G401 (cell line): ENCODE measurements at places on chromosomes 11 and 22. TPM values are rescaled to one million over a fixed set of nuclear protein-coding genes. Genes with fewer than 3 reads are reported as not detected.

CRYBB3 gene
- not detected in 2 replicates for total RNA-seq

MYBPC3 gene
- 0.37 TPM in 1 of 2 replicates, not detected in the other for total RNA-seq

OR5P2 gene
- 1.2 TPM in 1 of 2 replicates, not detected in the other for total RNA-seq

UPB1 gene
- 0.12 and 0.51 TPM in 2 replicates for total RNA-seq

DSCAML1 gene
- not detected in 2 replicates for total RNA-seq

GRCh38 chr11:5297721-5298323, 3.9 kb downstream of the OR51B4 start:
- DNase-seq = no peak

DNA sequence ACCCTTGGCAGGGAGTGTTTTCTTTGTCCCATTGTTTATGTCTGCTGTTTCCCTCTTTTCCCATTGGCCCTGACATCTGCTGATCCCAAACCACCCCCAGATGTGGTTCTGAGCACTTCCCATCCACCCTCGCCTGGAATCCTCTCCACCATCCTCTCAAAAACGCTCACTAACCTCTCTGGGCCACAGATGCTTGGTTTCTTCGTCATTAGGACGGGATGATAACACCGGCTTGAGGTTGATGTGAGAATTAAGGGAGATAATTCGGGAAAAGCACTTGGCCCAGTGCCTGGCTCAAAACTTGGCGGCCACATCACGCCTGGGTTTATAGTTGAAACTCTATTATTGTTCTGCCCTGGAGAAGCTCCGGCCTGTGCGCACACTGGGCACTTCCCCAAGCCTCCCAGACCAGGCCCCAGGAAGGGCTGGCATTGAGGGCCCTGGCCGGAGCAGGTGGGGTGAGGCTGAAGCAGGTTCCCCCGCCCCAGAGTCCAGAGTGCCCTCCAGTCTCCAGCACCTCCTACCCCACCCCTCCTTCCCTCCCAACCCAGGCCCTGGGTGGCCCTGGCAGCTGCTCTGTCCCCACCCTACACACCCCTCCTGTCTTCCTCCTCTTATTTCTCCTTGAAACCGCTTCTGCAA, 63.7 kb downstream of the CYTH4 start:
- no peak for DNase-seq

DNA sequence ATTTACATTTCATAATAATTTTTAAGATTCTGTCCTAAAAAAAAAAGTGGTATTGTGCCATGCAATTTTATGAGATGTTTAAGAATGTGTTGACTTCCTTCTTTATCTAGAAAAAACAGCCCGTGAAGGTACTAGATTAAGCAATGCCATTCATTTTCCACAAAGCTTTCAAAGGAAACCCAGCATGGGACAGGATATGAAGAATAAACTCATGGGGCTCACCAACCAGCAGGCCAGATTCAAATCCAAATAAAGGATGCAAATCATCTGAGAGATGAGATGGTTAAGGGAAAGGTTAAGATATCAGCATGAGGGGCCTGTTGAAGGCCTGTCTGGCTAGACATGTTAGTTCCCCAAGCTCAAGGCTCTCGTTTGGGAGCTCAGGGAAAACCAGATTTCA, 199.1 kb downstream of the SWAP70 start:
- peak; percentile 19 for DNase-seq

DNA sequence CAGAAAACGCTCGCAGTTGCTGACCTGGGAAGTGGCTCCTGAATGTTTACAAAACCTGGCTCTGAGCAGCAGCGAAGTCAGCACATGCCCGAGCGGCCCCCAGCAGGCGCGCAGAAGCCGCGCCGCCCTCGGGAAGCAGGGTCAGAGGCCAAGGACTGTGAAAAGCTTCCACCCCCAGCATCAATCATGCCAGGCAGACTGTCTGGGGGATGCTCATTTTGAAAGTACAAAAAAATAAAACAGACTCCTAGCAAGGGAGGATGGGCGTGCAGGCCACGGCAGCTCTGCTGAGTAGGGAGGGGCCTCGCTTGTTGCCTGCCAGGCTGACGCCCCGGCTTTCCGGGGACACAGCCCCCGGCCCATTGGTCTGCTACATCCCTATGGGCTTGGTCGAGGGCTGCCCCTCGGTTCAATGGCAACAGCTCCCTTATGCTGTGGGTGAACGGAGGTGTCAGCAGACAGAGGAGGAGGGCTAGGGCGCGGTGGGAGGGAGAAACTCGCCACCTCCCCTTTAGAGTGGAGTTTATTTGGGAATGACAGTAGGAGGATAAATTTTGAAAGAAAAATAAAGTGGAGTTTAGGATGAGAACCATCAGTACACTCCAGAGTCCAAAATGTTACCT, 37.7 kb upstream of the GNB1L start:
- no peak for DNase-seq

- DNase-seq = no peak
These were observed 28.2 kb upstream of the RAB1B start for GRCh38 chr11:66239998-66240780.

- no peak for DNase-seq
These were observed 230.9 kb upstream of the SESN3 start for GRCh38 chr11:95461858-95462257.

- no peak for DNase-seq
These were observed 101.5 kb downstream of the TSPAN18 start for GRCh38 chr11:44828296-44828695.

GRCh38 chr11:134412203-134413042, at the start of gene B3GAT1:
Gene B3GAT1 (minus strand): TSS chr11:134412242. CDS start chr11:134387659, 24,583 bp downstream.
- DNase-seq = no peak

GRCh38 chr11:86524620-86525352, 147.6 kb downstream of the ME3 start:
- DNase-seq = no peak

GRCh38 chr11:46331282-46331984, 15.8 kb upstream of the DGKZ start:
- DNase-seq = no peak

DNA sequence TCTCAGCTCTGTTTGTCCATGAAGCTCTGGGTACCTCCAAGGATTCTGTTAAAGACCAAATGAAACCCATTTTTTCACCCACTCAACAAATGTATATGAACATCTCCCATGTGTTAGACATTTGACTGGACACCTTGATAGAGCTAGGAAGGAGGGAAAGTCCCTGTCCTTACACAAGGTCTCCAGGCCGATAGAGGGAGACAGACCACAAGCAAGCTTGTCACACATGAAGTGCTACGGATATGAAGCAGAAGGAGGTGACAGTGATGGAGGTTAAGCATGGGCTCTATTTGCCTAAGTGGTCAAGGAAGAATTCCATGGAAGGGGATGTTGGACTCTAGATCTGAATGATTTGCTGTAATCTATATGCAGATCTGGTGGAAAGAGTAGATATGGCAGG, 138.5 kb downstream of the MYO18B start:
- no peak for DNase-seq

DNA sequence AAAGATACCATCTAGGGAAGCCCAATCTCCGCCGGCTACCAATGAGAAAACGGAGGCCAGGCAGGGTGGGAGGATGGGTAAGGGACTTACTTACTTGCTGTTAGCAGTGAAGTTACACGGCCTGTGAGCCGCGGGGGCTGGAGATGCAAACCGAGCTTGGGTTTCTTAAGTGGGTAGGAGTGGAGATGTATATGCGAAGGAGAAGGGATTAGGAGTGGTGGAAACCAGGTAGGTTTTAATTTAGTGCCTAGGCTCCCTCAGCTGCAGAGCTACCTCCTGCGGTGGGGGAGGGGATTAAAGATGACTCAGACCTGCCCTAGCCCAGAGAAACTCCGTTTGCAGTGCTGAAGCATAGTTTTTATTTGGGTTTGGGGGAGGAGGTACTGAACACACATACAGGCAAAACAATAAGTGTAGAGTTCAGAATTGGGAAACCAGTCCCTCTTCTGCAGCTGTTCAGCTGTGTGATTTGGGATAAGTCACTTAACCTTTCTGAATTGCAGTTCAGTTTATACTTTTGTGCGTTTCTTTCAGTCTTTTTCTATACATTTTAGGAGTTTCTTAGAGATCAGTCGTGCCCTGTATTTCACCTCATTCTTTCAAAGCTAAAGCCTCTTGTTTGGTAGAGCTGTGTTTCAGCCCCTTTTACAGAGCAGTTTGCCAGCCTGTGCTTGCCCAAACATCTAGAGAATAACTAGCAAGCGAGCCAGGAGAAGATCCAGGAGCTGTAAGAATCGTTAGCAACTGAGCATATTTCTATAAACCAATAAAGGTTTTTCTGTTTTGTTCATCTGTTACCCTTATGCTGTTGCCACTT, 596 bp upstream of the TNRC6B start:
- DNase-seq = peak; percentile 67

DNA sequence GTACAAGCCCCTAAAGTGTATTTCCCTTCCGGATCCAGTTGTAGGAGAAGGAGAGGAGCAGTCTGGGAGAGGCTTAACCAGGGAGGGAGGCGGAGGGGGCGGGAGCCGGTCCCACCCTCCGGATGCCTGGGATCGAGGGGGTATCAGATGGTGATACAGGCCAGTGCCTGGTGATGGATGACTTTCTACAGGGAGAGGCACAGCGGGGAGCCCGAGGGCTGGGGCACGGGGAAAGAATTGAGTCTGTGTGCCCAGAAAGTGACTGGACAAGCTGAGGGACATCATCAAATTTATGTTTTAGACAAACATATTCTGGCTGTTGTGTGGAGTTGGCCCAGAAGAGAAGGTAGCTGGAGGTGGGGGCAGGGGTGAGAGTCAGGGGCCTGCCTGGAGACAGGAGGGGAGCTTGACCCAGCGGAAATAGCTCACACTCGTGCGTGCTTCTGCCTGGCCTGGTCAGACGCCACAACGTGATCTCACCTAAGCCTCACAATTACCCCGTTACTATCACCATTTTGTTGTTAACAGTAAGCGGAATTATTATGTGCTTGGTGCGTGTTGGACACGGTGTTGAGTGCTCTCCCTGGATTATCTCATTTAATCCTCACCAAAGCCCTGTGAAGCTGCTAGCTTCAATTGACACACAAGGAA, 42.4 kb downstream of the AMPD3 start:
- no peak for DNase-seq

DNA sequence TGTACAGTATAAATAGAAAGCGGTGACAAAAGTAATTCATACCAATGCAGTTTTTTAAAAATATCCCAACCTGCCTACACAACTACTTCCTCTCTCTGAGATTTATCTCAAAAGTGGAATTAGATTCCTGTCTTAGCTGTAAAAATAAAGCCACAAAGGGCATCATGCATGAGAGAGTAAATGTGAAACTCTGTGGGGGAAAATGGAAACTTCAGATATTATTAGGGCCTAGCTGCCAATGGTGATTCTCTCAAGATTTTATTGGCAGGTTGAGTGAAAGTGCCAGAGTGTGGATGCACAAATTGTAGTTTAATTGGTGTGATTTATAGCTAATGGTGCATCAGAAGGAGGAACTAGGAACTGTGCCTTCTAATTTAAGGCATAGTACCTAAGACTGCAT, 356.9 kb upstream of the CCDC90B start:
- DNase-seq = no peak

- no peak for DNase-seq
These were observed 36.0 kb upstream of the PACSIN2 start for GRCh38 chr22:43050995-43051394.

DNA sequence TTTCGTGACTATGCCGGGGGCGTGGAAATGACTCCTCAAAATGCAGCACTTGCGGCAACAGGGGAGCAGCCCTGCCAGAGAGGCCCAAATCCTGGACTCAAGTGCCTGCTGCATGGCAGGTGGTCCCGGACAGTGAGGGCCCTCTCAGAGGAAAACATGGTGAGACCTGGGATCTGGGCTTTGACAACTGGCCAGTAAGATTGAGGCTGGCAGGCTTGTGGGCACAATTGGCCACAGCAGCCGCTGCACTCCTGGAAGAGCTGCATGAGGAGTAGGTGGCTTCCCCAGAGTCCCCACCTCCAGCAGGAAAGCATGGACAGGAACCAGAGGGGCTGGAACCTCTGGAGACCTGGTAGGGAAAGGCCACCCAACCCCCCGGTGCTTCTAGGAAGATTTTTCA, 13.4 kb downstream of the LINC01488 start:
- no peak for DNase-seq

GRCh38 chr11:73330569-73331093, 22.6 kb downstream of the ARHGEF17 start:
- no peak for DNase-seq

GRCh38 chr11:85685820-85686459, at the start of gene CCDC89:
Gene CCDC89 (minus strand): TSS chr11:85686195. CDS start chr11:85686130, 65 bp downstream.
- peak; percentile 100 for DNase-seq

- no peak for DNase-seq
These were observed 50.2 kb downstream of the PC start for GRCh38 chr11:66907751-66908630.

- DNase-seq = no peak
These were observed 41.1 kb downstream of the BMAL1 start for GRCh38 chr11:13318498-13319295.

GRCh38 chr22:49481659-49482399, 345.8 kb downstream of the BRD1 start:
- DNase-seq = no peak

DNA sequence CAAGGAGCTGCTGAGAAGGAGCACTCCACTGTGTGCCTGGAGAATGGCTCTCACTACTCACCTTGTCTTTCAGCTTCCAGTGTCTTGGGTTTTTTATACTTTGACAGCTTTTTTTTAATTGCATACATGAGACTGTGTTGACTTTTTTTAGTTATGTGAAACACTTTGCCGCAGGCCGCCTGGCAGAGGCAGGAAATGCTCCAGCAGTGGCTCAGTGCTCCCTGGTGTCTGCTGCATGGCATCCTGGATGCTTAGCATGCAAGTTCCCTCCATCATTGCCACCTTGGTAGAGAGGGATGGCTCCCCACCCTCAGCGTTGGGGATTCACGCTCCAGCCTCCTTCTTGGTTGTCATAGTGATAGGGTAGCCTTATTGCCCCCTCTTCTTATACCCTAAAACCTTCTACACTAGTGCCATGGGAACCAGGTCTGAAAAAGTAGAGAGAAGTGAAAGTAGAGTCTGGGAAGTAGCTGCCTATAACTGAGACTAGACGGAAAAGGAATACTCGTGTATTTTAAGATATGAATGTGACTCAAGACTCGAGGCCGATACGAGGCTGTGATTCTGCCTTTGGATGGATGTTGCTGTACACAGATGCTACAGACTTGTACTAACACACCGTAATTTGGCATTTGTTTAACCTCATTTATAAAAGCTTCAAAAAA, 72.6 kb downstream of the NCAPD3 start:
- DNase-seq = no peak

GRCh38 chr22:19495562-19496323, 16.0 kb downstream of the CDC45 start:
- peak; percentile 17 for DNase-seq

- DNase-seq = peak; percentile 30
These were observed 11.7 kb downstream of the FJX1 start for GRCh38 chr11:35629914-35630313.
